Endodermal cell (in vitro differentiated cells): ENCODE measurements at places on chromosomes 4 and X.
A peak's percentile ranks its signal among the peaks of the same experiment; 100 is the strongest.

DNA sequence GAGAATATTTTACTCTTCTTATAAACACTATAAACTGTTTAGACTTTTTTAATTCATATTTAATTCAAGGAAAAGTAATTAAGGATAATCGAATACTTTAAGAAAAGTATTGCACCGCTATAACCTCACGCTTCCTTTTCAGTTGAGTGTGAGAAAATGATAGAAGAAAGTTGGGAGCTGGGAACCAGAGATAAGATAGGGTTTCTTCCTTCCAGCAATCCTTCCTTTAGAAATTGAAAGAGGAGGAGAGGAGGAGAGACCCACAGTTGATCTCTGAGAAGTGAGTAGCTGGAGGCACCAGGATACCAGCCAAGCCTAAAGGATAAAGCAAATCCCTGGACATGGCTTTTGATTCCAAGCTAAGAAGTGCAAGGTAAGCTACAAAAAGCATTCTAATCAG lies 242.3 kb upstream of the NOCT start:
- no peak for DNase-seq

GRCh38 chr4:99002279-99002678 lies 6.8 kb downstream of the METAP1 start:
- no peak for DNase-seq

- peak; percentile 75 for DNase-seq
Observed at GRCh38 chr4:11427121-11427996, 1.3 kb downstream of the HS3ST1 start.

DNA sequence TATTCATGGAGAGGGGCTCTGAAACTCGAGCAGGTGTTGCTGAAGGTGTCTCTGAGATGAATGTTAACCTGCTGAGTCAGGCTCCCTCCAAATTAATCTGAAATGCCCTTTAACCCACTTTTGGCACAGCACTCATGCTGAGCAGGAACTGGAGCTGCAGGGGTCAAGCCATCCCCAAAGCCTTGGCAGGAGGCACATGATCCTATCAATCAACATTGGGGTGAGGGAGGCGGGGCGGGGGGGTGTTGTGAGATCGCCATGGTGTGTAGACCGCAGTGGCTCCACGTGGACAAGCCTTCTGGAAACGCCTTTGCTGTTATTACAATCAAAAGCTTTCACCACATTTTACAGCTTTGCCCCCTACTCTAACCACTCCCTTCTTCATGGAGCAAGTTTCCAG lies 16.5 kb downstream of the ENPP6 start:
- no peak for DNase-seq

DNA sequence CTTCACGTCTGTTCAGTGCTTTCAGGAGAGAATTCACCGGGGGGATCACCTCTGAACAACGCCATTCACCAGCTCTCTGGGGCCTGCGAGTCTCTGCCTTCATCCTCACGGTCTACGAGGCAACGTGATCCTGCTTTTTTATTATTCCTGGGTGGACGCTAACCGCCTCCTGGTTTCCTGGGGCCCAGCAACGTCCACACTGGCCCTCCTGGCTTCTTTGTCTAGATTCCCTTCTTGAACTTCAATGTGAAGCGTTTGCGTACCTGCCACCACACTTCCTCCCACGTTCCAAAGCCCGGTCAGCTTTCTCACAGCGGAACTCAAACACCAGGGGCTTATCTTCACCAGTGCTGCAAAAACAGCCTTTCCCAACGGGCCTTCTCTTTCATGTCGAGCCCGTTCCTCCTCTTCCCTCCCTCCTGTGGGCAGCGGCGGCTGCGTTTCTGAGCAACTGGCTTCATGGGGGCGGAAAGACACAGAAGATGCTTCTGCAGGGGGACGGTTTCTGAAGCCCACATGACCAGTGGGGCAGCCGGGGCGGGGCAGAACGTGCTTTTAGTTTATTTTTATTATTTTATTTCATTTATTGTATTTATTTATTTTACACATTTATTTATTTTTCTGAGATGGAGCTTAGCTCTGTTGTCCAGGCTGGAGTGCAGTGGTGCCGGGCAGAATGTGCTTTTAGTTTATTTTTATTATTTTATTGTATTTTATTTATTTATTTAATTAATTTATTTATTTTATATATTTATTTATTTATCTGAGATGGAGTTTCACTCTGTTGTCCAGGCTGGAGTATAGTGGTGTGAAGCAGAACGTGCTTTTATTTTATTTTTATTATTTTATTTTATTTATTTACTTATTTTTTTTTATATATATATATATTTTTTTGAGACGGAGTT lies 64.6 kb downstream of the CRLF2 start:
- peak; percentile 40 for DNase-seq

DNA sequence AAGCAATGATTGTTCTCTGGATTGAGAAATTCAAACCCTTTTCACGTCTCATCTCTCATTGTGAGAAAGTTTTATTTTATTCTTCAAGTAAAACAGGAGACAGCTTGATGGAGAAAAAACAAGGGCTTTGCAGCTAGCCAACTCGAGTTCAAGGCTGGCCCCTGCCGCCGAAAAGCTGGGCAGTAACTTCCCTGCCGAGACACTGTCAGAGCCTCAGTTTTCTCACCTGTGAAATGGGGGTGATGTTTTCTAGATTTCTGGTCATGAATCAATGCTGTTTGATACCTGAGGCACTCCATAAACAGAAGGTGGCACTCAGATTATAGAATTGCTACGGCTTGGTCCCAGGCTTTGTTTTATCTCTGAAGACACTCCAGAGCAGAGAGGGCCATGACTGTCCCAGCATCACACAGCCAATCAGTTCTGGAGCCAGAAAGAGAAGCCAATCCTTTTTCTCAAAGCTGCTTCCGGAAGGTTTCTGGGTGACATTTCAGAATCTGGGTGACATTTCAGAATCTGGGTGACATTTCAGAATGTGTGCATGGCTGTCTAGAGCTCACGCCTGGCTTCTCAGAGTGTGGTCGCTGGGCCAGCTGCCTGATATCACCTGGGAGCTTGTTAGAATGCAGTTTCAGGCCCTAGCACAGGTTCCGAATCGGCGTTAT lies 33.2 kb downstream of the HMX1 start:
- peak; percentile 7 for DNase-seq

DNA sequence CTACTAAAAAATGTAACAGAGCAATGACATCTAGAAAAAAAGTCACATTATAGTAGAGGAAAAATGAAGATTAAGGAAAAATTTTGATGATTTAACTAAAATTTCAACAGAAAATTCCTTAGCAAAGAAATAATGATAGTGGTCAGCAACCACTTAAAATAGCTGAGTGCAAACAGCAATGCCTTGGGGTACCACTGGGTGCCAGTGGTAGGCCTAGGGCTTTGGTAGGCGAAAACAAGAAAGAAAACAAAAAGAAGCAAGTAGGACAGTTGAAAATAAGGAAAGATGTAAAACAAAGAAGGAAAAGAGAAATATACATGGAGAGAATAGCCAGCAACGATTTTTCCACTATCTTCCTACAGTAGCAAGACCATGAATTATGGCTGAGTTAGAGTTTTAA lies 313.5 kb upstream of the IRS4 start:
- DNase-seq, result peak; percentile 78

DNA sequence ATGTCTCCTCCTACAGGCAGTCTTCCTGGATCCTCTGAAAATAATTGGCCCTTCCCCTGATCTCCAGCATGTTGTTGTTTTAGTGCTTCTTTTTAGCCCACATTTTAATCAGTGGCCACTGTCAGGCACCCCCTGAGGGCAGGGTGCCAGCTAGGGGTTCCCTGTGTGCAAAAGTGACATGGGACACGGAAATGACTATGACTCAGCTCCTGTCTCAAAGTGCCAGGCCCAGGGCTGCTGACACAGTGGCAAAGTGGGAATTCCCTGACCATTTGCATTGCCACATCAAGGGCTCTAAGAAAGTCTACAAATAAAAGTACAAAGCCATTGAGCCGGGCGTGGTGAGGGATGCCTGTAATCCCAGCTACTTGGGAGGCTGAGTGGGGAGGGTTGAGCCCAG lies 24.8 kb downstream of the HMX1 start:
- peak; percentile 22 for DNase-seq

- DNase-seq, result peak; percentile 67
Observed at GRCh38 chrX:150587585-150588503, 19.4 kb downstream of the MTM1 start.

GRCh38 chrX:98357146-98357545 lies 1473.4 kb downstream of the RPA4 start:
- no peak for DNase-seq
